ENCODE measurements at places on chromosomes 6 and 20.
A peak's percentile ranks its signal among the peaks of the same experiment; 100 is the strongest.

- DNase-seq: no peak
These were observed 187.8 kb downstream of the KIF16B start for GRCh38 chr20:16385462-16385861.

- DNase-seq: no peak
These were observed 45.9 kb downstream of the RARS2 start for GRCh38 chr6:87543696-87544473.

DNA sequence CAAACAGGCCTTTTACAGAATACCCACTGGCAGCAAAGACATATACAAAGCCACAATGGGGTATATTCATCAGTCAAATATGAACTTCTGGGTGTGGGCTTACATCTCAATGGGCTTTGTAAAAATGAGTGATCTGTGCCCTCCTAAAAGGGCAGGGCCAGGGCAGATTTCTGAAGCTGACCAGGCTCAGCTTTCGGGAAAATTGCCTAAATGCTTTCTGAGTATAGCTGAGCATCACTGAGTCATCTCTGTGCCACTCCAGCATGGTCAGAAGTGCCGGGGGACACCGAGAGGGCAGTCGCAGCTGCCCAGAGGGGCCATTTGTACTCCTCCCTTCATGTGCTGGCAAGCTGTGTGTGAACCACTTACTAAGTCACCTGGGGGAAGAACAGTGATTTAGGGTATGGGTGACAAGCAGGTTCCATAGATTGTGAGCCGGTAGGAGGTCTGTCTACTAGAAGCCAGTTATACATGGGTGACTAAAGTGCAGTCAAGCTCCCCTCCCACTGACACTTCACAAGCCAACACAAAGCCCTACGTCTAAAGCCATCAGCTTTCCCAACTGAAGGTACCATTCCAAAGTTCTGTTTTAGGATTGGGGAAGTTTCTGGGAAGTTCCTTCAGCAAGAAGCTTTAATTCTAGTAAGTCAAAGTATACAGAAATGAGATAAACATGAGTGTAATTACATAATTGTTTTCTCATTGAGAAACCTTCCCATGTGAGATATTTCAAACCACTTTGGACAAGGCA, 147.6 kb upstream of the TAB2 start:
- DNase-seq: peak; percentile 16

DNA sequence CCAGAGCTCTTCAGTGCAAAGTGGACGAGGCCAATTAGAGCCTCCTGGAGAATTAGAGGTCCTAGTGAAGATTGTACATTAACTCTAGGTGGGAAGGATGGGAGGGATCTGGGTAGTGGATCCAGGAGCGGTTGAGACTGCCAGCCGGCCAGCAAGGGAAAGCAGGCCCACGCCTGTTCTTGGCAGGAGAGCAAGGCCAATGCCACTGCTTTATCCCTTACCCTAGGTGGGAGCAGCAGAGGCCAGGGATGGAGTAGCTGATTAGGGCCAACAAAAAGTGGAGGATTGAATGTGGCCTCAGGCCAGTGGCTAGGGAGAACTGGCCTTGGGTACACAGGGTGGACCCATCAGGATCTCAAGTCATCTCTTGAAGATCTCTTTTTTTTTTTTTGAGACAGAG, 3.7 kb downstream of the ITPR3 start:
- DNase-seq: no peak

GRCh38 chr20:9977629-9978028, 57.2 kb upstream of the ANKEF1 start:
- no peak for DNase-seq

DNA sequence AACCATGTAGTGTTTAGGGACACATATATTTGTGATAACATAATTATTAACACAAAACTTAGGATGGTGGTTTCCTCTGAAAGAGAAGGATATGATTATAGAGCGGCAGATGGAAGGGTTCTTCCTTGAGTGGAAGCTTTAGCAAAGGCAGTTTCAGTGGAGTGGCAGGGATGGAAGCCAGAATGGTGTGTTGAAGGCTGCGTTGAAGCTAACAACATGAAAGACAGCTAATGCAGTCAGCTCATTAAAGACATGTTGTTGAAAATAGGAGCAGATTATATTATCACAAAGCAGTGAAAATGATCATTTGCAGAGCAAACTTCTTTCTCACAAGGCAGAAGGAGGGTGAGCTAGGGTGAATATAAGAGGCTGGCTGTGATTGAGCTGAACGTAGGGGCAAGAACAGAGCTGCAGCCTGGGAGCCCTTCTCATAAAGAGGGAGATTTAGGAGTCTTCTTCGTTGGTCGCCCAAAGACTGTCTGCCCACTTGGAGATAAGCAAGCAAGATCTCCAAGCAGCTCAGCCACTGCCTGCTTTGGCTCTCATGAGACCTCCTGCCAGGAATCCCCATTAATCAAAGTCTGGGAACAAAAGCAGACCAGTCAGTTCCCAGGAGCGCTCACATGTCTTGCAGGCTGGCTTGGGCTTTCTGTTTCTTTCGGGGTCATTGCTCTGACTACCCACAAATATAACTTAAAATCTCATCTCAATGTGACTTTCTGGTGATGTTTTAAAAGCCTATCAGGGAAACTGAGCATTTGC, 2.6 kb upstream of the ANKRD6 start:
- no peak for DNase-seq

All from NCI-H226 (cell line).